AG04449 (cell line): ENCODE measurements at places on chromosomes 3 and 15.

DNA sequence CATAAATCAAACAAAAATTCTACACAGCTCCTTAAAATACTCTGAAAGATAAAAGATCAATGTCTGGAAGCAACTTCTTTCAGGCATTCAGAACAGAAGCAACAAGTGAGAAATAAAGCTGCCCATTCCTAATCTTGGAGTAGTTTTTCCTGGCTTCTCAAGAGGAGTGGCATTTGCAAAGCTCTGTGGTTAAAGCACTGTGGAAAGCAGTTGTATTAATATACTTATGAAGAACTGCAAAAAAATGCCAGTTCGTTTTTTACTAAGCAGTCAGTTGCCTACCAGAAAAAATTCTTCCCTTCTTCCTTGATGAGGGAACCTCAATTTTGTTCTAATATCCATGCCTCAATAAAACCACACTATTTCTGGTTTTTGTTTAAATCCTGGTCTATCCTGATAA, 197.8 kb downstream of the TNIK start:
- DNase-seq: no peak

- peak; percentile 19 for DNase-seq
Measured at GRCh38 chr3:64595253-64595694, 92.5 kb downstream of the ADAMTS9 start.

DNA sequence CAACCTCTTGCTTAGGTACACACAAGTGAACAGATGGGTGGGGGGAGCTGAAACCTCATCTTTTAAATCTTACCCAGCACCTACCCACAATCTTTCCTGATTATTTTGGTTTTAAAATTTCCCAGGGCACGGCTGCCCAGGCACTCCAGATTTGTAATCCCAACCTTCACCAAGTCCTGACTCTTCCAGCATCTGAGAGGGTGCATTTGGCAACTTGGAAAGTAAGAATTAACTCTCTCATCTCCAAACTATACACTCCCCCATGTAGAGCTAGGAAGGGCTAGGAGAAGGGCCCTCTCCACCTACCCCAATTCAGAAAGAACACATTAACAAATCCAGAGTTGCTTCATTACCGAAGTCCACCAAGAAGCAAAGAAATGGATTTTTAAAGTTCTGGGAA, 41.7 kb upstream of the PRICKLE2 start:
- no peak for DNase-seq

DNA sequence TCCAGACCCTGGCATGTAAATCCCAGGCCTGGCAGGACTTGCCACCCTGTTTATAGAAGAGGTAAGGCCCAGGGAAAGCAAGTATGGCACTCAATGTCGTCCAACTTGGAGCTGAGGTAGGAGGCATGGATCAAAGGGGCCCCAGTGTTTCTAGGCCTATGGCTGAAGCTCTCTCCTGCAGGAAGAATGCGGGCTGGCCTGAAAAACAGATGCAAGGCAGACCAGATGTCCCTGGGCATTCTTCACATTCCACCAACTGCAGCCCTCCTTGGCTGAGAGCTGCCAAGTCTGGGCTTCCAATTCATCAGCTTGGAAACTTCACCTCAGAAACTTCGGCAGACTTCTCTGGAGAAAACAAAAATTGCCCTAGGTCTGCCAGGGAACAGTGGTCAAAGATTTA, 22.2 kb downstream of the MESD start:
- DNase-seq: no peak
